ENCODE measurements at places on chromosomes 5 and 9.

DNA sequence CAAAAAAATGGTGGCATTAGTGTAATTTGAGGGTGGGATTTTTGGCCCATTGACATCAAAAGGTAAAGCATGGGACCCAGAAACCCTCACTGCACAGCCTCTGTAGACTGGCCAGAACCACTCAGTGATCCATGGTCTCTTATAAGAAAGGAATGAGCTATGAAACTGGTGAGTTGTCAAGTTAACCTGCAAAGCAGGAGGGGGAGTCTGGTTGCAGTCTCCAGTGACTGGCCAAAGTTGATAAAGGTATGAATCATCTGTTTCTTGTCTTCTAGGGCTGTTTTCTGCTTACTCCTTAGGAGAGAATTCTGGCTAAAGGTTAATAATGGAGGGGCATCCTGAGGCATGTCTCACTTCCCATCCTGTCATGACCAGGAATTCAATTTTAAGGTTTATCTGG lies 325.2 kb downstream of the TLR4 start:
- no peak for DNase-seq

- DNase-seq, result no peak
Observed at GRCh38 chr5:152125661-152126205, 201.1 kb upstream of the GLRA1 start.

DNA sequence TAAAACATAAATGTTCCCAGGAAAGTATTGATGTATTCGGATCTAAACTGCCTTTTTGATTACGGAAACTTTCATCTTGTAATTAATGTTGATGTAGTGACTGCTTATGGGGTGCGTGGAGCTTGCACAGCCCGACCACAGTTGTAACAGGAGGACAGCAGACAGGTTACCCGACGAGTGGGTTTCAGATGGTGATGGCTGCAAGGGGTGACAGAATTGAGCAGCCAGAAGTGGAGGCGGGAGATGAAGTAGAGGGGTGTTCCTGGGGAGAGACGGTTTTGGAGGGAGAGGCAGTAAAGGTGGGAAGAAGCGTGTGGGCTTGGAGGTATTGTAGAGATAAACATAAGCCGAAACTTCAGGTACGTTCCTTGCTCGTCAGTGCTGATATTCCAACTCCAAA lies 5.8 kb downstream of the CEP72 start:
- no peak for DNase-seq

DNA sequence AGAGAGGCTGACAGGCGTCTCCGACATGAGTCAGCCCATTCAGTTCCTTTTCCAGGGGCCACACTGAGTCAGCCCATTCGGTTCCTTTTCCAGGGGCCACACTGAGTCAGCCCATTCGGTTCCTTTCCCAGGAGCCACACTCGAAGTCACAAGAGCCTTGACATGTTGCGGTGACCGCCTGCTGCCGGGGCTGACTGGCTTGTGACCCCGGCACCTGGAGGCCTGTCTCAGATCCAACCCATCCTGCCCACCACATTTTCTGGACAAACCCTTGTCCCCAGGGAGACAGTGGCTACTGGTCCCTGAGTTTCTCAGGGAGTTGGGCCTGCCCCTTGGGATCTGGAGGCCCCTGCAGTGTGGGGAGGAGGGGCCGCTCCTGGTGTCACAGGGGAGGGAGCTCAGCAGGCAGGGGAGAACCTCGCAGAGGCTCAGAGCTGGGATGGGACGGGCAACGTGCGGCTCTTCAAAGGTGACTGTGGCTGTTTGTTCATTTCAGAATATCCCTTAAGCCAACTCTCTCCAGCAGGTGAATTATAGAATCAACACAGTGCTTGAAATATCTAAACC lies 40.5 kb upstream of the LPCAT1 start:
- no peak for DNase-seq

GRCh38 chr5:111004291-111004690 lies 67.2 kb upstream of the TSLP start:
- DNase-seq, result no peak

DNA sequence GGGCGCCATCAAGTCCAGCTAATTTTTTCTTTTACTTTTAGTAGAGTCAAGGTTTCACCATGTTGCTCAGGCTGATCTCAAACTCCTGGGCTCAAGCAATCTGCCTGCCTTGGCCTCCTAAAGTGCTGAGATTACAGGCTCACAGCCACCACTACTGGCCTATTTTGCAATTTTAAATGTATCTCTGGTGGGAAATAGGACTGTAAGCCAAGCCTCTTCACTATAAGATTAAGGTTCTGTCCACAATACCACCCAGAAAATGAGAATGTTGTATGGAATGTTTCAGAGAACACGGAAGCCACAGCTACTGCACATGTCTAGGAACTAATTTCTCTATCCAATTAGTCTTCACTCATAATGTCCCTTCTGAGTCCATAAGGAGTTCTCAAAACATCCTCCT lies 607.3 kb downstream of the PRELID2 start:
- no peak for DNase-seq

DNA sequence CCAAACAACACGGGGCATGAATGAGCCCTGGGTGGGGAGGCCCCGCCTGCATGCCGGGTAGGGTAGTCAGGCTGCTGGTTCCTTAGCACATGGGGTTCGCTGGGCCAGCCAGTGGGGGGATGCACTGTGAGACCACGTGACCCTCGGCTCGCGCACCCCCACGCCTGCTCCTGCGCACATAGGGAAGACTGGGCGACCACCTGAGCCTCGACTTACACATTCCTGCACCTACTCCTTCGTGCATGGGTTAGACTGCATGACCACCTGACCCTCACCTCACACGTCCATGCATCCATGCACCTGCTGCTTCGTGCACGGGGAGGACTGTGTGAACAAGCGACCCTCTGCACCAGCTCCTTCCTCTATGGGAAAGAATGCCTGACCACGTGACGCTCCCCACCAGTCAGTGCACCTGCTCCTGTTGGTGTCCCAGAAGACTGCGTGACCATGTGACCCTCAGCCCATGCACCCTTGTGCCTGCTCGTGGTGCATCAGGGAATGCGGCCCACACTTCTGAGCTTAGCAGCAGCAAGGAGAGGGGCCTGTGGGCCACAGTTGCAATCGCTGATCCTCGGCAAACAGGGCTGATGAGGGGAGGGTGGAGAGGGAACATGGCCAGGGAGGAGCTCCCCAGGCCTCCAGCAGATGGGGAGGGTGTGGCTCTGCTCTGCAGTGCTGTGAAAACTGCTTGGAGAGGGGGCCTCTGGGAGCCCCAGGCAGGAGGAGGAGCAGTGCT lies 18.1 kb downstream of the LPCAT1 start:
- no peak for DNase-seq

DNA sequence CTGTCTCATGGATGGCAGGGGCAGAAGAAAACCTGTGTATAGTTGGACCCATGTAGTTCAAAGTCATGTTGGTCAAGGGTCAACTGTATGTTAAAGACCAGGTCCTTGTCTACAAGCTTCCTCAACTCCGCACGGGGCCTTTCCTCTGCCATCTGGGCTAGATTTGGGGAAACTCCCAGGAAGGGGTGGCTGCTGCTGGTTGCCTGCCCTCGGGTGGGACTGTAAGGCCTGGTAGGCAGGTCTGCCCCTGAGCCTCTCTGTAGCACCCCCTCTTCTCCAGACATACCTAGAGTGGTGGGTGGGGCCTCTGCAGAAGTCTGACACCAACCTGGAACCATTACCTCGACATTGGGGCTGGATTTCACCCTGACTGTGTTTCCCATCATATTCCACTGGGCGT lies 15.2 kb downstream of the ENHO start:
- DNase-seq, result no peak

DNA sequence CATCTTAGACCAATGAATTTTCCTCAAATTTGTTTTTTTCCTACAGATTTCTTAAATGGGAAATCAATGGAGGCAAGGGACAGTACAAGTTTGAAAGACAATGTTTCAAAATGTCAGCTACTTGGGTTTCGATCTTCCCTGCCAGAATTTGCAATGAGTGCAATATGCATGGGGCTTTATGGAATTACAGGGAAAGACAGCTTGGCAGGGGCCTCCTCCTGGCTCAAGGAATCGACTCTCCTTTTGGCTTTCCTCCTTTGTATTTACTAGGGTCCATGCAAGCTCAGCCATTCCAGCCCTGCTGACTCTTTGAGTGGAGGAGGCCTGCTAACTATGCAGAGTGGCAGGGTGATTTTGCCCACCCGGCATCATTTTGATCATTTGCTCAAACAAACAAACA lies 63.2 kb downstream of the MED27 start:
- DNase-seq, result no peak

- DNase-seq, result no peak
Observed at GRCh38 chr5:10567121-10567591, 3.3 kb downstream of the ANKRD33B start.

DNA sequence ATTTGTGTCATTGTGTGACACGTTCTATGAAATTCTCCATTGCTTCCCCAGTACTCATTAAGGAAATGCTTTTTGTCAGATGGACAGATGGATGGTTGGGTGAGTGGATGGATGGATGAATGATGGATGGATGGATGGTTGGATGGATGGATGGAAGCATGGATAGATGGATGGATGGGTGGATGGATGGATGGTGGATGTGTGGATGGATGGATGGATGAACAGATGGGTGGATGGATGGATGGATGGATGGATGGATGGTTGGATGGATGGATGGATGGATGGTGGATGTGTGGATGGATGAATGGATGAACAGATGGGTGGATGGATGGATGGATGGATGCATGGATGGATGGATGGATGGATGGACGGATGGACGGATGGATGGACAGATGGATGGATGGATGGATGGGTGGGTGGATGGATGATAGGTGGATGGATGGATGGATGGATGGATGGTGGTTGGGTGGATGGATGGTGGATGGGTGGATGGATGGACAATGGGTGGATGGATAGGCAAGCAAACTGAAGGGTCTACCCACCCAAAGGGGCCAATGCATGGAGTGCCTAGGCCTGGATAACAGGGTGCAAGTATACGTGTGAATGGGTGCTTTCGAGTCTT lies 24.0 kb upstream of the GTF3C5 start:
- no peak for DNase-seq

DNA sequence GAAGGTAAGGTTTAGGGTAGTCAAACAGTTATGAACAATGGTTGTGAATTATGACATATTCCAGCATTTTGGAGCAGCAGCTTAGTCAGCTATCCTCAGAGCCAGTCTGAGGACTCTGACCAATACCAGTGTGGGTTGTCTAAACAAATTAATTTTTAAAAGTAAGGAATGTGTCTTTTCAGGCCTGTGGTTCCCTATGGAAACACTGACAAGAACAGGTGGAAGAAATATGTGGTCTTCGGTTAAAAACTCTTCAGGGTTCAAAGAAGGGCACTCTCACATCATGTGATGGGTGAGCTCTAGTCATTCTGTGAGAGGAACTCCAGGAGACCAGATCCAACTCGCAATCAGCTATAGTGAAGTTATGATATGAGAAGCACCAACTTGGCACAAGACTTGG lies 33.5 kb upstream of the ALDOB start:
- DNase-seq, result no peak

GRCh38 chr9:134680393-134681060 lies 38.9 kb downstream of the COL5A1 start:
- DNase-seq, result no peak

- no peak for DNase-seq
Observed at GRCh38 chr5:176670449-176670848, 23.2 kb downstream of the TSPAN17 start.
